ENCODE measurements at places on chromosomes 7 and 10.

- no peak for DNase-seq
These were observed 54.7 kb upstream of the EBF3 start for GRCh38 chr10:130018730-130019185.

DNA sequence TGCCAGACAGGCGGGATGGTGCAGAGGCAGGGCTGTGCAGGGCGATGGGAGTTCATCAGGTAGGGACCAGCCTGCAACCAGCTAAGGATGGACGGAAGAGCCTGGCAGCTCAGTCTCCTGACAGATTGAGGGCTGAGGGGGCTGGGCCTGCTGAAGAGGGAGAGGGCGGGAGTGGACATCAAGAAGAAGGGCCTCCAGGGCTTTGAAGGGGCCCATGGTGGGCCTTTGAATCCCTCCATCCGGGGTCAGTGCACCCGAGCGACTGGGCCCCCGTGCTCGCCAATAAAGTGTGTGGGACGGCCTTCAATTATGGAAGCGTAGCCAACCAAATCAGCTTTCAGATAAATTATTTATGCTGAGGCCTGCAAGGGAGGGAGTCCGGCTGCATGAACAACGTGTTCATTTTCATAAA lies 431.2 kb downstream of the RPS24 start:
- no peak for DNase-seq

DNA sequence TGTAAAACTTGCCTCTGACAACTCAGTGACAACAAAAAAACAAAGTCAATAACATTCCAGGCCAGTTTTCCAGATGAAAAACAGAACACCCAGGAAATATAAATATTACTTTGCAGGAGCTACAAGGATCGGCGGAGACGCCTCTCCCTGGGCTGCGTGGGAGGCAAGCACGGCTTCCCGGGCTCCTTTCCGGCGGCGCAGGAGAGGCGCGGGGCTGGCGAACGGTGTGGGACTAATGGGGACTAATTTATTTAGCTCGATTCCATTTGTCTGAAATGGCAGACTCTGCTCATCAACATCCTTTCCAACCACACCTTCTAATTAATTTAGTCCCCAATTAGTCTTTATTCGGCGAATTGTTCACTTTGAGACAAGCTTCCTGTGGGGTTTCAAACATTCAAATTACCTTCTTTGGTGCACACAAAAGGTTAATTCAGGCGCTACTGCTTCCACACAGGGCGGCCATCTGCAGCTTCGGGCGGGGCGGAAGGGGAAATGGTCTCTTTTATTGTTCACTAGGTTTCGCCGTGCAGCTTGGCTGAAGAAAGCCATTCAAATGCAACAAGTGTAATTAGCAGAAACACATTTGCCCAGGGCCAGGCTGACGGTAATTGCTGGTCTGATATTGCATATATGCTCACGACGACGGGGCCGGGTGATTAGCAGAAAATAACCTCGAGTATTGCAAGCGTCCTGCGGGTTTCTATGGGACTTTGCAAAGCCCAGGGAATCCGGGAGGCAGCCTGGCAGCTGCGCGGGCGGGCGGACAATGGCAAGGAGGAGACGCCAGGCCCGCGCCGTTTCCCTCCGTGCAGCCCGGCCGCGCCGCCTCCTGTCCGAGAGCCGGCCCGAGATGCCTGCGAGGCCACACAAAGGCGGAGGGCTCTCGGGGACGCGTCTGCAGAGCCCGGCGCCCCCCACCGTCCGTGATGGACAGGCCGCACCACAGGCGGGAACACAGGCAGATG lies 270.1 kb downstream of the PTPRN2 start:
- DNase-seq, result no peak

GRCh38 chr7:151198945-151199848 lies 11.1 kb downstream of the H2BK1 start:
- no peak for DNase-seq

DNA sequence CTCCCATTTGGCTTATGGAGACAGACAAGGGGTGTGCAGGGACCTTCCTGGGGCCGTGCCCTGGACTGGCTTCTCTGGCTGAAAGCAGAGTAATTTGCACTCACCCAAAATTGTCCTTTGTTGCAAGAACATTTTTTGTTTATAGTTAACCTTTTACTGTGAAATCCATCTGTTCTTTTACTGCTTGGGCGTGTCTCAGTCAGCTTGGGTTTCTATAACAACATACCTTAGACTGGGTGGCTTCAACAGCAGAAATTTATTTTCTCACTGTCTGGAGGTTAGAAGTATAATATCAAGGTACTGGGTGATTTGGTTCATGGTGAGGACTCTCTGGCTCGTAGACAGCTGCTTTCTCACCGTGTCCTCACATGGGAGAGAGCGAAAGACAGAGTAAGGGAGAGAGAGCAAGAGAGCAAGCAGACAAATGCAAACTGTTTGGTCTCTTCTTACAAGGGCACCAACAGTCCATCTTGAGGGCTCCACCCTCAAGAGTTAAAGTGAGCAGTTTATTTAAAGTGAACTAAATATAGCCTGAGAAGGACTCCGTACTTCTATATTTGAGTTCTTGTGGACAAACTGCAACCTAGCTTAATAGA lies 131.0 kb upstream of the NPY start:
- DNase-seq, result no peak

- DNase-seq, result no peak
These were observed 68.6 kb downstream of the SLC13A1 start for GRCh38 chr7:123131140-123131539.

DNA sequence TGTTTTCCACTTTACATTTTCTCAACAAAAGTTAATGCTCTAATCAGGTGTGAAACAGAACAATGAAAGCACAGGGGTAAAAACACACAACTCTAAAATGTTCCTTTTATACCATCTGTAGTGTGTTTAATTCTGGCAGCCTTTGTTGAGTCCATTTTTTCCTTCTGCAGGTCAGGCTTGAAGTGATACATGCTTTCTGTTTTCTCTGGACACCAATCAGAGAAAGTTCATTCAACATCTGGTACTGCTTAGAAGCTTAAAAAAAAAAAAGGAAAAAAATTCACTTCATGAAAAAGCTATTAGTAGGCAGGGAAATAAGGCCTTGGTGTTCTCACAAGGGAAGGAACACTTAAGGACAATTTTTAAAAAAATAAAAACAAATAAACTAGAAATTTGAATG lies 231.3 kb upstream of the RHOBTB1 start:
- no peak for DNase-seq

DNA sequence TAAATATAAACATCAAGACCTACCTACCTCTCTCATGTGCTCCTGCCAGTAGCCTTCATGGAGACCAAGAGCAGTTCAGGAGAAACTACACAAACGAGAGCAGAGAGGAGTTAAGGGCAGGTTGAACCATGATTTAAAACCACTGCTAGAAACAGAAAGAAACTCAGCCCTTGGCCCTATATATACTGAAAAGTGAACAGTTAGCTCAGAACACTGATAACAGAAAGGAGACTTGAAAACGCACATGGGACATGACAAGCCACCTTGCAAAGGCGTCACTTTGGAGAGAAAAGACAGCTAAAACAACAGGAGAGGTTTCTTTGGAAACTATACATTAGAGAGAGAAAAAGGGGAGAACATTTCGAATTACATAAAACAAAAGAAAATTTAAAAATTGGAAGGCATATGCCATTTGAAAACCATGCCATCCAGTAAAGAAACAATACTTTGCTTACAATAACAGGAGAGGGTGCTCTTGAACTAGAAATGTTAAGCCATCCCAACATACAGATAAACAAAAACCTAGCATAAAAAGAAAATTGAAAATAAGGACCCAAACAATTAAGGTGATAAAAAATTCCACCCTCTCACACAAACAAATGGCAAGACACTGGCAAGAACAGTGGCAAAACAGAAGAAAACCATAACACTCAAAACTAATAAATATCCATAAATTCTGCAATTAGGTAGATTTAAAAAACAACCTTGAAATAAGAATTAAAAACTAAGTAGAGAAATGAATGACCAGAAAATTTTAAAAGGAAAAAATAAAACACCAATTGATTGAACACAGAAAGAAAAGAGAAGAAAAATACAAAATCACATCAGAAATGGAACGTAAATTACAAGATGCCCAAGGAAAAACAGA lies 232.7 kb downstream of the IMMP2L start:
- DNase-seq, result peak; percentile 2

GRCh38 chr7:108079648-108080591 lies 50.2 kb downstream of the LAMB4 start:
- DNase-seq, result peak; percentile 79

DNA sequence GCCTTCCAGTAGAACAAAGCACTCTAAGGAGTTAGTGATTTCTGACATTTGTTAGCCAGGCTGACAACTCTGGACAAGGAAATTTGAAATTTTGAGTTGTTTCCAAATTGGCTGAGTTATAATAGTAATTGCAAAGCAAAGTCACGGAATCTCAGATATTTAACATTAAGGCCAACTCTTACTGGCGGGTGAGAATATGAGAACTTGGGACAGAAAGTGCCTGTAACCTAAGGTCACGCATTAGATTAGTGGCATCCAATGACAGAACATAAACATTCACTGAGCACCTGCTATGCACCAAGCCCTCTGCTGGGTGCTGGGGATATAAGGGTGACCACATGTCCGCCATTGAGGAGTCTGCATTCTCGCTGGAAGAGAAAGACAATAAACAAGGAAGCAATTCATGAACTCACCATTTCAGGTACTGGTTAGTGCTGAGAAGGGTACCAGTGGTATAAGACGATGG lies 45.5 kb upstream of the CHST15 start:
- no peak for DNase-seq

GRCh38 chr10:44310762-44311562 lies 73.9 kb downstream of the CXCL12 start:
- DNase-seq, result peak; percentile 89

GRCh38 chr7:16071246-16071857 lies 350.0 kb downstream of the CRPPA start:
- DNase-seq, result peak; percentile 32

DNA sequence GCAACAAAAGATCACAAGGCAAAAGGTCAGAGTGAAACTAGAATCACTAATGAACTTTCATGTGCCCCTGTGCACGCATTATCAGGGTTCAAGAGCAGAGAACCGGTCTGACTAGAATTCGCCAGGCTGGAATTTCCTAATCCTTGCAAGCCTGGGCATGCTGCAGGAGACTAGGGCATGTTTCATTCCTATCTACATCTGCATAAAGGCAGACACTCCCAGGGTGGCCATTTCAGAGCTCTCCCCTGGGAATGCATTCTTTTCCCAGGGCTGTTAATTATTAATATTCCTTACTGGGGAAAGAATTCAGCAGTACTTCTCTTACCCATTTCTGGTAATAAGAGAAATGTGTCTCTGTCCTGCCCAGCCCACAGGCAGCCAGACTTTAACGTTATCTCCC lies 90.5 kb downstream of the CDC14C start:
- no peak for DNase-seq

- DNase-seq, result no peak
These were observed 22.2 kb downstream of the LIPJ start for GRCh38 chr10:88608780-88609179.

GRCh38 chr7:113828581-113828980 lies 90.2 kb downstream of the PPP1R3A start:
- DNase-seq, result no peak

GRCh38 chr7:105355701-105356100 lies 33.0 kb downstream of the SRPK2 start:
- no peak for DNase-seq

DNA sequence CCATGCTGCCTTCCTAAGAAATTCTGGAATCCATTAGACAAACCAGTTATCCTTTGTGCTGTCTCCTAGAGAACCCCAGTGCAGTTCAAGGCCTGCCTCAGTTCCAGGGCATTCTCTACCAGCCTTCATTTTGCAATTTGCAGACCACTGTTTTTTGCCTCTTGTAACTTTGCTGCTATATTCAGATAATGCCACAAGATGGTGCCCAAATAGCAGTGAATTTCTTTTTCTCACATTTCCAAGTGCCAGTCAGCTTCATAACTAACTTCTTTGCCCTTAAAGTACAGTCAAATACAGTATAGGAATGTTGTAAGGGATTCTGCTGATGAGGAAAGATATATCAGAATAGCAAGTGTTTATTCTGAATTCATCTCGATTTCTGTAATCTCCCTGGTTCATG lies 25.2 kb downstream of the LOXL4 start:
- DNase-seq, result peak; percentile 23

GRCh38 chr7:158584407-158584806 lies 3.2 kb downstream of the PTPRN2 start:
- no peak for DNase-seq

DNA sequence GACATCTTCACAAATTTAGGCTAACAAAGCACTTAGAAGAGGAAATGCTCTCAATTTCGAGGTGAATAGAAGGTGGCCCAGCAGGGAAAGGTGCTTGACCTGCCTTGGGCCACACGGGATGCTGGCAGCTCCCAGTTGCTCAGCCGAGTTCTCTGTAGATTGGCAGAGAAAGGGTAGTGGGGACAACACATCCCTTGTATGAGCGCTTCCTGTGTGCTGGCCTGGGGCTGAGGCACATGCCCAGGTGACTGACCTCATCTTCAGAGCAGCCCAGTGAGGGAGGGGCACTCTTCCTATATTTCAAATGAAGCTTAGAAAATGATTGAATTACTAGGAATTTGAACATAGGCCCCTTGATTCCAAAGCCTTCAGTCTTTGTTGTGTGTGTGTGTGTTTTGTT lies 20.2 kb downstream of the BAG3 start:
- DNase-seq, result no peak

- no peak for DNase-seq
These were observed 141.6 kb upstream of the TCERG1L start for GRCh38 chr10:131452926-131453720.

GRCh38 chr7:110253093-110253492 lies 837.8 kb upstream of the LRRN3 start:
- DNase-seq, result peak; percentile 8

DNA sequence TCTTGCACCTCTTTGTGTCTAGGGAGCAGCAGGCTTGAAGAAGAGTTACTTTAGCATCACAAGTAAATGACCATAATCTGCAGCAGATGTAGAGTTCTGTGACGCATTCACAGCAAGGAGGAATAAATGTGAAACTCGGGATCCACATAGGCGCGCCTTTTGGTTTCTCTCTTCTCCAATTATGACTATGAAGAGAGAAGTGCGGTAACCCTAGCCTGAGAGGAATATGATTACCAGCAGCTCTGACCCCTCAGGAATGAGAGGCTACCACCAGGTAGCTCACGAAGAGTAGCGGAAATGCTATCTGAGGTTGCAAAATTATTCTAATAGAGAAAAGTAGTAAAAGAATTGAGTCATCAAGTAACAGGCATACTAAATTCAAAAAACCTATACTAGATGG lies 25.2 kb upstream of the DMTF1 start:
- DNase-seq, result no peak

Data from AG08396 (cell line).